Natural killer cell treated with Interleukin-12 subunit alpha and Interleukin-12 subunit beta and Interleukin-15 and Interleukin-18, amount 100 ng/mL, for 72 hours (primary cell): ENCODE measurements at places on chromosomes 7 and 10.

GRCh38 chr7:28390426-28390825 lies 21.9 kb upstream of the CREB5 start:
- DNase-seq, result no peak

DNA sequence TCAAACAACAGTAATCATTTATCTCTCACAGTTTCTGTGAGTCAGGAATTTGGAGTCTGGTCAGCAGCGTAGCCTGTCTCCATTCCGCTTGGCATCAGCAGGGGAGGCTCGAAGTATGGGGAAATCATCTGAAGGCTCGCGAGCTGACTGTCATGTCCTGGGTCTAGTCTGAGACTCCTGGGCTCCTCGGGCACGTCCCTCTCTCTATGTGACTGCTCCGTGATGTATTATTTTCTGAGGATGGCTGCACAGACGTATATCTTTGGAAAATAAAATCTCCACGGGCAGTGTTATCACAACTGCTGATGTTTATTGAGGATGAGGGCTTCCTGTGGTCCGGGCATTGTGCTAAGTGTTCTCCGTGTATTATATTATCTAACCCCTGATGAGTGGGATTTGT lies 23.3 kb upstream of the PCGF5 start:
- no peak for DNase-seq

GRCh38 chr7:90173127-90173844 lies 19.0 kb downstream of the STEAP1 start:
- no peak for DNase-seq

GRCh38 chr7:104124893-104125477 lies 82.8 kb downstream of the ORC5 start:
- DNase-seq, result no peak

DNA sequence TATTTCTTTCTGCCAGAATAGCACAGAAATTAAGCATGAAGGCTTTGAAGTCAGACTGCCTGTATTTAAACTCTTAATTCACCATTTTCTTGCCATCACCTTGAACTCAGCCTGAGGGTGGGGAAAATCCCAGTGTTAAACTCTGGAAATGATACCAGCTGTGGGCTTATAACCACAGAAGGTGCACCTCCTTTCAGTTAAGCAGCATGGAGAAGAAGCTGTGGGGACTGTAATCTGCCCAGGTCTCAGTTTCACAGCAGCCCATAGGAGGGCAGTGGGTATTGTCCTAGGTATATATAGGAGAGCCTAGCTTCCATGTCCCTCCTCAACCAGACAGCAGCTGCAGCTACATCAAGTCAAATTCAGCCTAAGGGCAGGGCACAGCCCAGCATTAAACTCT lies 241.6 kb downstream of the HPSE2 start:
- DNase-seq, result no peak

DNA sequence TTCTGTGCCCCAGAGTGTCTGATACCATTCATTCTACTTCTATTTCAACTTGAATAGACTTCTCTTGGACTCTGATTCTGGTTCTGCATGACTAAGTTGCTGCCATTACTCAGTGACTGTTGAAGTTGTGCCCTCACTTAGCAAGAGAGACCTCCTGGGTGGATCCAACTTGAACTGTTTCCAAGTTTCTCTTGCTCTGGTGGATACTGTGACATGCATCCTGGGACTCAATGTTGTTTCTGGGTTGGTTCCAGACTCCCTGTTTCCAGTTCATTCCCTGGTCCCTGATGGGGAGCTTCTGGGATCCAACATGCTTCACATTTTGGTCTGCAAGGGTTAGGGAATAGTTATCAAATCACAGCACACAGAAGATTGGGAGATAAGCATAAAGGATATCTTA lies 26.2 kb upstream of the PRPF18 start:
- no peak for DNase-seq
